ENCODE measurements at places on chromosomes 3 and 15.

- peak; percentile 76 for DNase-seq
These were observed 30.3 kb downstream of the CDC25A start for GRCh38 chr3:48157950-48158376.

- no peak for DNase-seq
These were observed 13.1 kb downstream of the WDR53 start for GRCh38 chr3:196555295-196555694.

- DNase-seq, result peak; percentile 71
These were observed 844 bp downstream of the NR2F2 start for GRCh38 chr15:96331144-96331944.

- DNase-seq, result no peak
These were observed 49.4 kb downstream of the DPH6 start for GRCh38 chr15:35496585-35496984.

DNA sequence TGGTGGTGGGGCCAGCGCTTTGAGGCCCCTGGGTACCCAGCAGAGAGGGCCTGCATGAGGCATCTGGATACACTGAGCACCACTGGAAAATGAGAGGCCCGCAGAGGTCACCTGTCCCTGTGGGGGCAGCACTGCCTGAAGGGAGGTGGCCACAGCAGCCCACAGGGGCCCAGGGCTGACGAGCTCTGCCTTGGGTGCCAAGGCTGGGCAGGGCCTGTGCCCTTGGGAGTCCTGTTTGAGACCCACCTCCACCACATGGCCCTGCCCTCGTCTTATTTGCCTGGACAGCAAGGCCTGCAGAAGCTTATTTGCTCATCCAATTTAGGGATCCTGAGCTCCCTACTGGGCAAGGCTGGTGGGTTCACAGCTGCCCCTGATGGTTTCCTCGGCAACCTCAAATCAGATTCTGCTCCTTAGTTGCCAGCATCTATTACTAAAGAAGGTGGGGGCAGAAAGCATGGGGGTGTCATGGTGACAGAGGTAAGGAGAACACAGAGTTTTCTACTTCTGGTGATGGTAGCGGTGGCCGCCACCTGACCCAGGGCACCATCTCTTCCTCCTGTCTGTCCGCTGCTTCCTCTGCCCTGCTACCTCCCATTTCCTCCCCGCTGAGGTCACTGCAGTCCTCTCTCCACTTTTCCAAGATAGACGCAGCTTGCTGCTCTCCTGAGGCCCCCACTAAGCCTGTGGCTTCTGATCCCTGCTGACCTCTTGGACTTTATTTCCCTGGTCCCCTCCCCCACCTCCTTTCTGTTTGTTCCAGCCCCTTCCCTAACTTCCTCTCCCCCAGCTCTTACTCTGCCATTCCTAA, 62.9 kb downstream of the HMCES start:
- DNase-seq, result no peak

GRCh38 chr3:69385123-69385722, 665 bp downstream of the FRMD4B start:
- no peak for DNase-seq

DNA sequence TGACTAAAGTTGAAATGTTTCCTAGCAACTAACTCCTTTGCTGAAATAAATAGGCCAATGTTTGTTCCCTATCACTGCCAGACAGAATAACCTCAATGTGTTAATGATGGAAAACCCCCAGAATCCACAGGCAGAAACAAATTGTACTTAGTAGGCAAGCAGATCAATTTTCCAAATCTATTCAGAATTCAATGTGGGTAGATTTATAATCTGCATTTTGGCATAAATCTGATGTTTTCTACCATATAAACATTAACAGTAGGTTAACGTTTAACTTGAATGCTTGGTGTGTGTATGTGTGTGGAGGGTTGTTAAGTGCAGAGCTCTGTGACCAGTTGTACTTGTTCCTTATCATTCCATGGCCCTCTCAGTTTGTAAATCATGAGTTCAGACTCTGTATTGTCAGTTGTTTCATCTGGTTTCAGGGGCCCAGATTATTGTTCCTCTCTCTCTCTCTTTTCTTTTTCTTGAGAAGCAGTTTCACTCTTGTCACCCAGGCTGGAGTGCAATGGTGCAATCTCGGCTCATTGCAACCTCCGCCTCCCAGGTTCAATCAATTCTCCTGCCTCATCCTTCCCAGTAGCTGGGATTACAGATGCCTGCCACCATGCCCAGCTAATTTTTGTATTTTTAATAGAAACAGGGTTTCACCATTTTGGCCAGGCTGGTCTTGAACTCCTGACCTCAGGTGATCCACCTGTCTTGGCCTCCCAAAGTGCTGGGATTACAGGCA, 32.8 kb downstream of the PLSCR1 start:
- DNase-seq, result no peak

- no peak for DNase-seq
These were observed 224.8 kb downstream of the LPP start for GRCh38 chr3:188378786-188379185.

DNA sequence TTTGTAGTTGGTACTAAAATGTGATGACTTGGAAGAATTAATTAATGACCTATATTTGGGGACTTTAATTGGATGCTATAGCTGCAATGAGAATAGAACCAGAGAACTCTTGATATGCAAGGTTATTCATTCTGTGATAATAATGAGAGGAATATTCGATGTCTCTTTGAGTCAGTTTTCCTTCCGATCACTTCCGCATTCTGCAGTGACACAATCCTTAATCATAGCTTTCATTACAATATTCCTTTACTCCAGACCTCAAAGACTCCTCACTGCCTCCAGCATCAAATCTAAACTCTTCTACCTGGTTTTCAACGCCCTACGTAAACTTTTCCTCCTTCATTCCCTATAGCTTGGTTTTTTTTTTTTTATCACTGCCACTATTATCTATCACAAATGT, 21.6 kb downstream of the B3GNT5 start:
- DNase-seq, result no peak
